IPS DF 6.9 (cell line): ENCODE measurements at places on chromosomes 11 and 22.

GRCh38 chr22:35426801-35427140 lies 26.8 kb downstream of the MCM5 start:
- no peak for DNase-seq

- no peak for DNase-seq
Observed at GRCh38 chr11:111814106-111814505, 47.9 kb upstream of the PPP2R1B start.

DNA sequence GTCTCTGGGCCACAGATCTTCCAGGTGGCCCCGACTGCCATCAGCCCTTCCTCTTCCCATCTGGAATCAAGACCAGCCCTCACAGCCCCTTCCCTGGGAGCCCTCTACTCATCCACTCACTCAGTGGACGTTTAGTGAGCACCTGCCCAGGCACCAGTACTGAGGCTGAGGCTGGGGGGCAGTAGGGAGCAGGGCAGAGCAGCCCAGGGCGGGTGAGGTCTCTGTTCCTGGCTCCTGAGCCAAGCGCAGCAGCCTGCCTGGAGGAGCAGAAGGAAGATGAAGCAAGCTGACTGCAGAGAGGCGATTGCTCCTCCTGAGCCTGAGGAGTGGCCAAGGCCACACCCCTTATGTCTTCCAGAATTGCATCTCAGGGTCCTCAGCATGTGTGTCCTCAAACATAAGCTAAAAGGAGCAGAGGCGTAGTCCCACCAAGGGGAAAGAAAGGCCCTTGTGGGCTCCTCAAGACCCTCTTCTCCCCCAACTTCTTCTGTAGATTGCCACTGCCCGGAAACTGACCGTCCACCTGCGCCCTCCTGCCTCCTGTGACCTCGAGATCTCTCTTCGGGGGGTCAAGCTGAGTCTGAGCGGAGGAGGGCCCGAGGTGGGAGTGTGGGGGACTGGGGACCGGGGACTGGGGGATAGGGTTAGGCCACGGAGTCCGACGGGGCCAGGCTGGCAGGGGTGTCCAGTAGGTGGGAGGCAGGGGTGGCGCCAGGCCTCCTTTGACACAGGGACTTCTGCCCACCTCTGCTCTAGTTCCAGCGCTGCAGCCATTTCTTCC lies 5.8 kb downstream of the MAPK8IP2 start:
- DNase-seq: no peak

DNA sequence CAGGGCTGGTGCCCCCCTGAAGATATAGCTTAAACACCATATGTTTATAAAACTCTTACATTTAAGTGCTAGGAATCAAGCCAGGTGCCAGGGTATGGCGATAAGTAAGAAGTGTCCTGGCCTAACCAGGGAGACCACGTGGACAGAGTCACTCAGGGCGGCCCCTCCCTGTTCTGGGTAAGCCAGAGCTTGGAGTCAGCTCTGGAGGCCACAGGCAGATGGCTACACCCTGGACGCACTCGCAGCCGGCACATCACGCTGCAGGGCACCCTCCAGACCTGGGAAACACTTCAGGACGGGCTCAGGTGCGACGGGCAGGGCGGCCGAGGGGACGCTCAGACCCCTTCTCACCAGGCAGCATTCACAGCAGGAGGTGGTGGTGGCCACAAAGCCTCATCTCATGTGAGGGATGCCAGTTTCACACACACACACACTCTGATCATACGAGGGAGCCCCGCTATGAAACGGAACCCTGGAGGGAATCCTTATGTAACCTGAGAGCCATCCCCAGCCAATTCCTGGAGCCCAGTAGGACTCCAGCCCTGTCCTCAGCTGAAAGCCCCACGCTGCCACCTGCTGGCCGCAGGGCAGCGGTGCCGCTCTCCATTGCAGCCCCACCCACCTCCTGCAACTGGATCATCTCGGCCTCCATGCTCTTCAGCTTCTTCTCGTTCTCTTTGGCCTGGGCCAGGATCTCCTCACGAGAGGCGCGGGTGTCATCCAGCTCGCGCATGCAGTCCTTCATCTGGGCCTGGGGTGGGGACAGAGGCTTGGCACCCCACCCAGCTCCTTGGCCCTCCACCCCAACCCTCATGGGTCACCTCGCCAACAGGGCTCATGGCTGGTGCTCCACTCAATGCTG lies 33.4 kb downstream of the APOL1 start:
- peak; percentile 64 for DNase-seq

DNA sequence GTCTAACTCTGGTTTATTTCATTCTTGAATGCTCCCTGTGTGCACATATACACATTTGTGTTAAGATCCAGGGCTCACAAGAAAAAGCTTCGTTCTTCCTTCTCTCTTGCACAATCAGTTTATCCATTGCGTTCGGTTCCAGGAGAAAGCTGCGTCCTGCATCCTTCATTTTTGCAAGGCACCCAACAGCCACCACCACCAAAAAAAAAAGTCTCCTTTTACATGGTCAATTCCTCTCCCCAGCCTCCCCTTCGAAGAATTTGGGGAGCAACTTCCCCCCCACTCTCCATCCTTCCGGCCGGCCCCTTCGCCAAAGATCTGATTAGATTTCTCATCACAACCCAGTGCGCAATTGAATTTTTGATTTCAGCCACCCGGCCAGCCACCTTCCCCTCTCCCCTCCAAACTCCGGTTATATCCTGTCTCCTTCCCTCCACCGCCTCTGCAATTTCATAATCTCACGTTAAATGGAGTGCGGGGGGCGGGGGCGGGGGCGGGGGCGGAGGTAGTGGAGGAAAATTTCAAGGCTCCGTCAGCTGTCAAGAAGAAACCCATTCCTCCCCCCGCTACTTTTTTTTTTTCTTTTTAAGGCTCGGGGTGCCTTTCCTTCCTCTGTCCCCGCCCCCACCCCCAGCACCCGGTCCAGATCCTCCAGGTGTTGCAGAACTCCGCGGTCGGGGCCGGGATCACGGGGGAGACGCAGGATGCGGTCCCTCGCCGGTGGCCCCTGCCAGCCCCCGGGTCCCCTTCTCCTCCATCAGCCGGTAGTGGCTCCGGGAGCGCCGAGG lies 1166.5 kb downstream of the LRRC4C start:
- DNase-seq: no peak

- DNase-seq: no peak
Observed at GRCh38 chr22:30978304-30978962, 9.4 kb downstream of the TUG1 start.

GRCh38 chr11:22920939-22921565 lies 60.8 kb upstream of the CCDC179 start:
- DNase-seq: peak; percentile 27

- DNase-seq: no peak
Observed at GRCh38 chr22:30380011-30380410, 7.2 kb downstream of the RNF215 start.

DNA sequence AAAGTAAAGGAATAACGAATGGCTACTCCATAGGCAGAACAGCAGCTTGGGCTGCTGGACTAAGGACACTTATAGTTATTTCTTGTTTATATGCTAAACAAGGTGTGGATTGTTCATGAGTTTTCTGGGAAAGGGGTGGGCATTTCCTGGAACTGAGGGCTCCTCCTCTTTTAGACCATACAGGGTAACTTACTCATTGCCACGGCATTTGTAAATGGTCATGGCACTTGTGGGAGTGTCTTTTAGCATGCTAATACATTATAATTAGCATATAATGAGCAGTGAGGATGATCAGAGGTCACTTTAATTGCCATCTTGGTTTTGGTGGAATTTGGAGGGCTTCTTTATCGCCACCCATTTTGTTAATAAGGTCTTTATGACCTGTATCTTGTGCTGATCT lies 7.0 kb downstream of the OR4X1 start:
- no peak for DNase-seq

DNA sequence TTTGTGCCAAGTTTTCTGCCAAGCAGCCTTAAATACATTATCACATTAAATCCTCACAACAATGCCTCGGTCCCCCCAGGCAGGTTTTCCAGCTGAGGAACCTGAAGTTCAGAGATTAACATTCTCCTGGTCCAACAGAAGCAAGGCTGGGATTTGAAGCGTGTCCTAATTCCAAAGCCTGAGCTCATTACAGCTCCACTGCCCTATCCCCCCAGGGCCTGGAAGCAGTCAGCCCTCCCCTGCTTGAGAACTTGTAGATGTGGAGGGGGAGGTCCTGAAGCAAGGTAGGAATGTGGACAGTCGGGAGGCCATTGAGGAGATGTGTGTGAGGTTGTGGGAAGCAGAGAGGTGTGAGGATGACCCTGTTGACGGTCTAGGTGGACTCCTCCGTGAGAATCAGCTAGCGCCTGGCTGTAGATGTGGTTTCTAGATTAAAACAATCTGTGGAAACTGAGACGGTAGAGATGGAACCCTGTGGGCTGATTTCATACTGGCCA lies 8.1 kb downstream of the GRAMD1B start:
- no peak for DNase-seq

- DNase-seq: no peak
Observed at GRCh38 chr11:88357323-88358039, 19.9 kb upstream of the CTSC start.

DNA sequence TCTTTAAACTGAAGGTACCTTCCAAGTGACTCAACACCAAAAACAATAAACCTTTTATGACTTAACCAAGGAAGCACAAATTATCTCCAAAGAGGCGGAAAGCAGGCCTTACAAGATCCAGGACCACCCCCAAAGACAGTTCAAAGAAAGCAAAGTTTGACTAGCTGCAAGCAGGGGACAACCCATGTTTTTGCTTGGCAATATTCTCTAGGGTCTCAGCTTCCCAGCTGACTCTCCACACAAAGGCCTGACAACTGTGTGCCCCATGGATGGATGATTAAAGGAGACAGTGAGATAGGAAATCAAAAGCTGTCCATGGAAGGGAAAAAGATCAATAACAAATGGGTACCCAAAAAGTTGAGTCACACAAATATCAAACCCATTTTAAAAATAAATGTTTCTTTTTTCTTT lies 232.2 kb downstream of the DDX10 start:
- DNase-seq: no peak

DNA sequence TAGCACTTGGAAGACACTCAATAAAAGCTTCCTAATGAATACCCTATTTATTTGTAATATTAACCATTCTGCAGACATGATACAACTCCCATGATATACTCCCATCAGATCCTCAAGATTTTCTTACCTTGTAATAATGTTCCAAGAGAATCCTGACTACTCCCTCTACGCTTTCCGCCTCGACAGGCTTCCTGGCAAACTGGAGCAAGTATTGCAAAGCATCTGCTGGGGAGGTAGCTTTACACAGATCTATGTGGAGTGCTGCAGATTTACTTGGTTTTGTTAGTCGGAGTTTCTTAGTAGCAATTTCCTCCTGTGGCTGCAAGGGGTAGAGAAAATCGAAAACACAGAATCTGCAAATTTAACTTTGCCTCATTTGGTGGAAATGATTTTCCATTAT lies 3.5 kb downstream of the INTS4 start:
- DNase-seq: no peak

GRCh38 chr11:35063488-35063931 lies 75.5 kb upstream of the CD44 start:
- no peak for DNase-seq

DNA sequence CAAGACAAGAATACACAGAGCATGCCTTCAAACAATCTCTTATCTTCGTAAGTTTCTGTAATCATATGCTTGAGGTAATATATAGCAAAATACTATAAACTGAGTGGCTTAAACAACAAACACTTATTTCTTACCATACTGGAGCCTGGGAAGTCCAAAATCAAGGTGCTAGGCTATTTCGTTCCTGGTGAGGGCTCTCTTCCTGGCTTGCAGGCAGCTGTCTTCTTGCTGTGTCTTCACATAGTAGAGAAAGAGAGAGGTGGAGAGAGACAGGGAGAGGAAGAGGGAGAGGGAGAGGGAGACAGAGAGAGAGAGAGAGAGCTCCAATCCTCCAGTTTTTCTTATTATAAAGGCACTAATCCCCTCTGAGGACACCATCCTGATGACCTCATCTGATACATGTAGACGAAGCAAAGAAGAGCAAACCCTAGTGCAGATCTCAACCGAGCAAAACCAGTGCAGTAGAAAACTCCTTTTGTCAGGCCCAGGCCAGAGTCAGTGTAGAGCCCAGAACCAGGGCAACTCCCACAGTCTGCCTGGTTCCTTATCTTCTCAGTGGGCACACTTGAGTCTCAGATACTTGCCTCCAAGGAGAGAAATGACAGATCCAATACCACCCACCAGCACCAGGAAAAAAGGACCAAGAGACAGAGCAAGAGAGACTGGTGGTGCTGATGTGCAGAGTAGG lies 297.1 kb upstream of the NCAM1 start:
- no peak for DNase-seq

- DNase-seq: no peak
Observed at GRCh38 chr11:122656631-122657101, 1.1 kb downstream of the UBASH3B start.

DNA sequence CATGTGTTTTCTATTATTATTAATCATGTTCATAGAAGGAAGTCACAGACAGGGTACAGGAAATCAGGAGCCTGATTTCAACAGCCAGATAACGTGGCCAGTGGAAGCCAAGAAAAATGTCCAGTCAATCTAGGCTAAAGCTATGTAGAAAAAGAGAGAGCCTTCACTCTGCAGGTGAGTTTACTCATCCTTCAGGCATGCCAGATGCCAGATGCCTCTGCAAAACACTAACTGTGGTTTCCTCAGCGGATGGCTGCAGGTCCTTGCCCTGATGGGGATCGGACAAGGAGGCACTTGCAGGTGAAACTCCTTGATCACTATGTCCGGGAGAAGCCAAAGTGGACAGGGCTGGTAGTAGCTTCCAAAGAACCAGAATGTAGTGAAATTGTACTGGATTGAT lies 962.3 kb upstream of the RAG2 start:
- no peak for DNase-seq

DNA sequence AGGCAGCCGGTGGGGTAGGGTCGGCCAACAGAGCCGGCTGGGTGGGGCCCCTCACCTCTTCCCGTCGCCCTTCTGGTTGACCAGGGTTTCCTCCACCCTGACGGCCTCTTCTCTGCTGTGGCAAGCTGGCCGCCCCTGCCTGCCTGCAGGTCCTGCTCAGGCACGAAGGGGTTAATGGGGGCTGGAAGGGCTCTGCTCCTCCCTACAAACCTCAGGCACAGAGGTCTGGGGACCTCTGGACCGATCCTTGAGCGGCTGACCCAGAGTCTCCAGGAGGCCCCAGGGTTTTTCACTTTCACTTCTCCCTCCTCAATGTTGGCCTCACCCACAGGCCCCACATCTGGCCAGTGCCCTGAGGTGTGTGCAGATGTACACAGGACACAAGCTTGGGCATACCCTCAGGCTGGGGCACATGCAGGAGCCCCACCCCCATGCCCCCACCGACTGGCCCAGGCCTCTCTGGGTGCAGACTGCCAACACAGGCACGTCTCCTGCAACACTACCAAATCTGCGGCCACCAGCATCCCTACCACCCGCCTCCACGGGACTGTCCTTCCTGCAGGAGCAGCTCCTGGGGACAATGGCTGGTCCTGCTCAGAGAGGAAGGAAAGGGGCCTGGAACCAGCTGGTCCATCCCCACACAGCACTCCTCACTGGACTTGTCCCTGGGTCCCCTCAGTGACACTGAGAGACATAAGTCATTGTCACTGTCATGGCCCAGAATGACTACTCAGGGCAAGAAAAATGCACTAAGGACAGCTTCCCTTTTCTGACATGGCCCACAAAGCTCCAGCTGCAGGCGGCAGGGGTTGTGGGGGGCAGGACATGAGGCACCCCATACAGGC lies 3.2 kb upstream of the TBX1 start:
- no peak for DNase-seq

- DNase-seq: no peak
Observed at GRCh38 chr22:22789922-22790845, 97.4 kb upstream of the IGLL5 start.

GRCh38 chr11:88433536-88434230 lies 96.1 kb upstream of the CTSC start:
- DNase-seq: no peak
